Heart left ventricle (tissue), 16 donors: ENCODE measurements at places on chromosomes 7 and 10. TPM values are rescaled to one million over a fixed set of nuclear protein-coding genes. Genes with fewer than 3 reads are reported as not detected.

GRCh38 chr10:131975003-131975402 lies 6.7 kb downstream of the BNIP3 start:
- no peak for DNase-seq

GRCh38 chr10:33913194-33913593 lies 578.7 kb upstream of the NRP1 start:
- no peak for DNase-seq

DNA sequence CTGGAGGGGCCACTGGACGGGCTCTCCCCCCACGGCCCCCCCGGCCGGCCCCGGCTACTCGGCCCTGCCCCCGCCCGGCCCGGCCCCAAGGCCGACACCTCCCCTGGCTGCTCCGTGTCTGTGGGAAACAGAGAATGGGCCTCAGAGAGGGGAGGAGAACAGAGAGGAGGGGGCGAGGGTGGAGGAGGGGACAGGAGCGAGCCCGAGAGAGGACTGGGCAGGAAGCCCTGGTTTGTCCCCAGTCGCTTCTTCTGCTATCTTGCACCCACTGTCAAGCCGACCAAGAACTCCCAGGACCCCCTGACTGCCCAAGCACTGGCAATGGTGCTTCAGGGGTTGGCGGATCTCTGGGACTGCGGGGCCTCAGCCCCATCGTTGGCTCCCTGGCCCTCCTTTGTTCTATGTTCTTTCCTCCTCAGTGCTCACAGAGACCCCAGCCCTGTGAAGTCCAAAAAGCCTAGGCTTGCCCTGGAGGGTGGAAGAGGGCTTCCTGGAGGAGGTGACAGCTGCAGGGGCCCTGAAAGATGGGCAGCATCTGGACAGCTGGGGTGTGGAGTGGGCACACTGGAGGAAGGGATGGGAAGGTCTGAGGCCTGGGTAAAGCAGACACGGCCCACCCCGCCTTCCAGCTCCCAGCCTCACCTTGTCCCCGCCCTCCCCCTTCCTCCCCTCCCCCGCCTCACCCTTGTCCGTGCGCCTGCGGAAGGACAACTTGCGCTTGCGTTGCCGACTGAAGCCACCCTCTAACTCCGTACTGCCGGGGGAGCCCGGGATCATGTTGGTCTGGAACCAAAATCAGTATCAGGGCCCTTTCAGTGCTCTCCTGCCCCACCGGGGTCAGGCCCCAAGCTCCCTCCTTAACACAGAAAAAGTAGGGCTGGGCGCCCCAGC lies 30.1 kb downstream of the KCNH2 start:
- DNase-seq, result peak; percentile 4

- DNase-seq, result no peak
Measured at GRCh38 chr10:18364987-18365775, 225.0 kb downstream of the CACNB2 start.

Gene TET1
- total RNA-seq, result 4.1 TPM
